Stimulated activated CD8-positive, alpha-beta memory T cell treated with anti-CD3 and anti-CD28 coated beads, Interleukin-15, amount 100 ng/mL, for 24 hours (primary cell): ENCODE measurements at places on chromosomes 2 and 18.
A peak's percentile ranks its signal among the peaks of the same experiment; 100 is the strongest.

GRCh38 chr18:46439037-46439436 lies 218.0 kb downstream of the LOXHD1 start:
- DNase-seq, result no peak

DNA sequence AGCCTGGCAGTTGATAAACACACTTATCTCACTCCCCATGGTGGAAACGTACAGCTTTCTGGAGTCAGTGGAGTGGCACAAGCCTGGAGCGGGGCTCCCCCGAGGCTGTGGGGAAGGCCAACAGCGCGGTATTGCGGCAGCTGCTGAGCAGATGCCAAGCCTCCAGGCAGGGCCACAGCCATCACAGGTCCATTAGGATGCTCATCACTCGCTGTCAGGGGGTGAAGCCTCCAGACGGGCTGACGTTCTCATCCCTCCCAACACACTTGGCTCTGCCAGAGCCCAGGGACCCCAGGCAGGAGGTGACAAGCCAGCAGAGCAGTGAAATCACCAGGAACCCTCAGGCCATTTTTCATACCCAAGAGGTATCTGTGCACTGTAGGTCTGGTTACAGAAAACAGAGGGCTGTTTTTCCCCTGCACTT lies 529.2 kb upstream of the KLHL29 start:
- no peak for DNase-seq

GRCh38 chr2:1153920-1154319 lies 203.3 kb downstream of the SNTG2 start:
- no peak for DNase-seq

DNA sequence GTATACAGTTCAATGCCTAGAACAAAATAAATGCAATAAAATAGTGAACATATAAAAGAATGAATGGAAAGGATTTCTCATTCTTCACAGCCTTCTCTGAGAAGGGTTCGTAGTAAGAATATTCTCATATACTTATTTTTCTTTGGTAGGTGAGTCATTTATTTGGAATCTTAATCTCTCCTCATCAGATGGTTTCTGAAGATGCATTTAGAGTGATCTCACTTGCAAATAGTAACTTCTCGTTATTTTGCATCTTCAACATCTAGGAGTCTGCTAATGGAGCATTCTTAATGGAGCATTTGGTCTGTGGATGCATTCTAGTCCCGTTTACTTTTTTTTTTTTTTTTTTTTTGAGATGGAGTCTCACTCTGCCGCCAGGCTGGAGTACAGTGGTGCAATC lies 3.9 kb downstream of the UBXN4 start:
- no peak for DNase-seq

DNA sequence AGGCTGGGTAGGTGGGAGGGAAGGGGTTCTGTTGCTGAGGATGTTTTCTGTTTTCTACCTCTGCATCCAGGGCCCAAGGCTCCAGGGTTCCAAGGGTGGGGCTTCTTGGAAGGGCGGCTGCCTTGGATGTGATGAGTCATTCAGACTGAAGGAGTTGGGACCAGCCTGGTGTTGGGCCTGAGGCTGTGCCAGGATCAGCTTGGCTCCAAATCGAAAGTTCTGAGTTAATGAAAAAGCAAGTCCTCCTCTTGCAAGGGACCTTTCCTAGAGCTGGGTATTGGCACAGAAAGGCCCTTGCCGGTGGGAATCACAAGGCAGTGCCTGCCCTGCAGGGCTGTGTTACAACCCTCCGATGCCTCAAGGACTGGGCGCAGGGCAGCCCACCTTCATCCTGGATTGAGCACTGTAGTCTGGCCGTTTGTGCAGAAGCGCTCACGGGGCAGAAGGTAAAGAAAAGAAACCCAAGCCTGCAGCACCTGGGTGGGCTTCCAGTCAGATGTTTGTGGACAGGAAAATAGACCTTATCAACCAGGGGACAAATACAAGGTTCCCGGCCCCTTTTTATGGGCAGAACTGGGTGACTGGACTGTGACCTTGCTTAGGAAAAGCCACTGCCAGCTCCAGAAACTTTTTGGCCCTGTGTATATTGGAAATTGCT lies 52.5 kb upstream of the MCFD2 start:
- DNase-seq, result no peak

GRCh38 chr2:206915121-206915520 lies 24.2 kb upstream of the CPO start:
- no peak for DNase-seq

DNA sequence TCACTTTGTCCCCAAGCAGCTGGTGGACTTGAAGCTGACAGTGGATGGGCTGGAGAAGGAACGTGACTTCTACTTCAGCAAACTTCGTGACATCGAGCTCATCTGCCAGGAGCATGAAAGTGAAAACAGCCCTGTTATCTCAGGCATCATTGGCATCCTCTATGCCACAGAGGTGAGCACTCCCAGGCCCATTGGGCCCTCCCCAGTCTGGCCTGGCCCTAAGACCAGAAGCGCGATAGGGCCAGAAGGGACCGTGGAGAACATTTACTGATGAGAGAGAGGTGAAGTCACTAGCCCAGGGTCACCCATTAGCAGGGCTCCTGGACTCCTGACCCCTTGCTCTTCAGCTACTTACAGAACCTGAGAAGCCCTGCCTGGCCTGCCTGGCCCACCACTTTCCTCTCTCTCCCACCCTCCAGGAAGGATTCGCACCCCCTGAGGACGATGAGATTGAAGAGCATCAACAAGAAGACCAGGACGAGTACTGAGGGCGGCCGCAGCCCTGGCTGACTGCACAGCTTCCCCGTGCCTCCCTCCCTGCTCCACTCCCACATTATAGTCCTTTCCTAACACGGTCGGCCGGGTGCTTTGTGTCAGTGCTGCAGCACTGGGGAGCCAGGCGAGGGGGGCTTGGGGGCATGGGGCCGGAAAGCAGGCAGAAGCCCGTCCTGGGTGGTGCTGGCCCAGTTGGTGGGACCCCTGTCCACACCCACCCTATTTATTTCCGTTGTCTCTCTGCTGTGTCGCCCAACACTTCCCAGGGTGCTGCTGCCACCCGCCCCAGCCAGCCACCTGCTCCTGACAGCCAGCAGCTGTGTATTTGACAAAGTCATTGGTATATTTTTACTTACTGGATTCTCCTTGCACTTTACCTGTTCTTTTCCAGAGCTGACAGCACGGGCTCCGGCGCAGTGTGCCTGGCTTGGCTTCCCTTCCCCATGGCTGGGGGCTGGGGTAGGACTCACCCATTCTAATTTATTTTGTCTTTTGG lies 6.6 kb upstream of the TMEM214 start:
- no peak for DNase-seq

DNA sequence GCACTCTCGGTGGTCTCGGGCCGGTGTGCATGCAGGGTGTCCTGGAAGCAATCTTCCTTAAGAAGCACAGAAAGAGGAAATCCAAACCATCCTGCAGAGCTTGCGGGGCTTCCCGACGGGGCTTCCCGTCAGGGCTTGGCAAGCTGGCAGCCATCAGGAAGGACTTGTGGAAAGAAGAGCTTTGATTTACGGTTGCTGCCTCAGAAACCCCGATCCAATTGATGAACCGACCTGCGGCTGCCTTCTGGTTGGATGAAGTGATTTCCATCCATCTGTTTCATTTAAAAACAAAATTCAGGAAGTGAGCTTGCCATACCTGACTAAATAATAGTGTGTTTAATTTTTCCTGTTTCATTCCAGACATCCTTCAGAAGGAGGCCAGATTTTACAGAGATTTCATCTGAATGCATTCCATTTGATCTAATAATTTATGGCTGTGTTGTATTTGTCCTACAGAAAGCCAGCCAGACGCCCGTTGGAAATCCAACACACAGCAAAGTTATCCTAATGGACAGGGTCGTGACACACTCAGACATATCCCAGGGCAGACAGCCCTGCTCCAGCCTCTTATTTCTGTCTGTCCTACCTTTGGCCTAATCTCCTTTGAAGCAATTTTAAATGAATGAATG lies 141.3 kb downstream of the SEPTIN10 start:
- DNase-seq, result no peak

DNA sequence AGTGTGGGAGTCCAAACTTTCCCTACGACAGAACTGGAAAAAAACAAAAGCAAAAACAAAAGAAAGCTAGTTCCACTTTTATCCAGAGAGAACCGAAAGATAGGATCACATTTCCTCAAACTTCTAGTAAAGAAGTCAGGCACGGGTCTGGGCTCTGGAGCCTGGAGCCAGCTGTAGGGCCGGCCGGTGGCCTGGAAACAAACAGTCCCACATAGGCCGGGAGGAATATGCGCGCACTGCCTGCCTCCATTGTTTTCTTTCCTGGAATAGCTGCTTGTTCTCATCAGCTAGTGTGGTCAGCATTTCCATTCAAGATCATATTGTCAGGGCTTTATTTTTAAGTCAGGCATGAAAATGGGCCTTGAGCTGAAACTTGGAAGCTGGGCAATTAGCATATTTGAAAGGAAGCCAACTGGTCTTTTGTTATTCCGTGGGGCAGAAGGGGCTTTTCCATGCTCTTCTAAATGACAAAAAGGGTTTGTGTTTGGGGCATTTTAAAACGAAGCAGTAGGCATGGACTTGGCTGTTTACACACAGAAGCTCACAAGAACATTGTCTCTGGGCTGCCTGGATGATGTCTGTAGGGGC lies 58.7 kb upstream of the RFX8 start:
- no peak for DNase-seq

DNA sequence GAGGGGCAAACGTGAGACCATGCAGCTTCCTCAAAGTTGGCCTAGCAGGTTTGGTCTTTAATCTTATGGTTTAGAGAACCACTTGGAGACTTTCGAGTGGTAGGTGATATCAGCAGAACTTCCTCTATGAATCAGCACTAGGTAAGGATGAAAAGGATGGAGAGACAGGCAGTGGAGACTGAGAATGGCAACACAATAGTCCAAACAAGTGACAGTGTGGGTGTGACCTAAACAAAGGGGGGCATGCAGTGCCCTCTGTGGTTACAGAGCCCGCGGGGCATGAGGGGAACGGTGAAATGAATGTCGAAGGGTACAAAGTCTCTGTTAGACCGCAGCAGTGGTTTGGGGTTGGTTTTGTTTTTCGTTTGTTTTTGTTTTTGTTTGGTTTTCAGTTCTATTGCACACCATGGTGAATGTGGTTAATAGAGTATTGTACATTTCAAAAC lies 143.9 kb downstream of the L3MBTL4 start:
- DNase-seq, result no peak

GRCh38 chr18:58502628-58503027 lies 126.3 kb downstream of the ALPK2 start:
- no peak for DNase-seq

DNA sequence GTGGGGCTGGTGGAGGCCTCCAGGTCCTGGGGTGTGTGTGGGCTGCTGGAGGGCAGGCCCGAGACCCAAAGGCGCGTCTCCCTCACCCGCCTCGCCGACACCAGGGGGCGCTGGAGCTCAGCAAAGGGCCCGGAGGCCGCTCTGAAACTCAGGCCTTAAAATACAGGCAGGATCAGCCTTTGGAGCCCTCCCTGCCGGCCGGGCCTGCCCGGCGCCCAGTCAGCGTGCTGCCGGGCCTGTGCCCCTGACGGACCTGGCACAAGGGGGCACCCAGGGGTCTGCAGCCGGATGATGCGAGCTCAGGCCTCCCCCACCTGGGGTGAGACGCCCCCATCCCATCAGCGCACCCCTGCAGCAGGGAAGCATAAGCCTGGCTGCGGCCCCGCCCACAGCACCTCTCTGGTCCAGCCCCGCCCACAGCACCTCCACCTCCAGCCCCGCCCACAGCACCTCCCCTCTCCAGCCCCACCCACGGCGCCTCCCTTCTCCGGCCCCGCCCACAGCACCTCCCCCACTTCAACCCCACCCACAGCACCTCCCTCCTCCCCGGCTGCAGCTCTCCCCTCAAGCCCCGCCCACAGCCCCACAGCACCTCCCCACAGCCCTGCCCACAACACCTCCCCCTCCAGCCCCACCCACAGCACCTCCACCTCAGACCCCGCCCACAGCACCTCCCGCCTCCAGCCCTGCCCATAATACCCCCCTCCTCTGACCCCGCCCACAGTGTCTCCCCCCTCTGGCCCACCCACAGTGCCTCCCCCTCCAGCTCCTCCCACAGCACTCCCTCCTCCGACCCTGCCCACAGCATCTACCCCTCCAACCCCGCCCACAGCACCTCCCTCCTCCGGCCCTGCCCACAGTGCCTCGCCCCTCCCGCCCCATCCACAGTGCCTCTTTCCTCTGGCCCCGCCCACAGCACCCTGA lies 92.8 kb upstream of the OTOS start:
- peak; percentile 52 for DNase-seq

DNA sequence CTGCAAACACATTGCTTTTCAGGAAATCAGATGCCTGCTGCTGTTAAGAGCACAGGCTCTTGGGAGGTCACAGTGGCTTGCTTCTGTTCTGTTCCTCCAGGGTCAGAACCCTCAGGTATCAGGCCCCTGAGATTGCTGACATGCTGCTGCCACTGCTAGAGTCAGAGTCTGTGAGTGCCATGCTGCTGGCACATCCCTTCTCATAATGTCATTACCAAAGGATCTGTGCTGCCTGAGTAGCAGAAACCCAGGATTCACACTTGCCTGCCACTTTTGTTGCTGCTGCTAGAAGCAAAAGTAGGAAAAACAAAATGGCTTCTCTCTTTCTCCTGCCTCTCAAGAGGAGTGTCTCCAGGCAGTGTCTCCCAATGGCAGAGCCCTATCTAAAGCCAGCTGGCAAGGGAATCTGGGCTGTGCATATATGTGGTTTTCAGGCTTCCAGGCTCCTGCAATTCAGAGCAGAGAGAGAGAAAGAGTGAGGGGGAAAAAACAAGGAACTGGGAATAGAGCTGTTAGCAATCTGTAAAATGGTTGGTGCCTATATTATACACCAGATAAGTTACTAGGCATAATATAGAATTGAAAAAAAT lies 180.3 kb downstream of the MYCN start:
- DNase-seq, result no peak

GRCh38 chr2:56739413-56739812 lies 555.6 kb downstream of the CCDC85A start:
- DNase-seq, result no peak

GRCh38 chr2:8374782-8375181 lies 307.1 kb upstream of the ID2 start:
- no peak for DNase-seq

- no peak for DNase-seq
Observed at GRCh38 chr18:48715711-48716361, 177.0 kb downstream of the CTIF start.

DNA sequence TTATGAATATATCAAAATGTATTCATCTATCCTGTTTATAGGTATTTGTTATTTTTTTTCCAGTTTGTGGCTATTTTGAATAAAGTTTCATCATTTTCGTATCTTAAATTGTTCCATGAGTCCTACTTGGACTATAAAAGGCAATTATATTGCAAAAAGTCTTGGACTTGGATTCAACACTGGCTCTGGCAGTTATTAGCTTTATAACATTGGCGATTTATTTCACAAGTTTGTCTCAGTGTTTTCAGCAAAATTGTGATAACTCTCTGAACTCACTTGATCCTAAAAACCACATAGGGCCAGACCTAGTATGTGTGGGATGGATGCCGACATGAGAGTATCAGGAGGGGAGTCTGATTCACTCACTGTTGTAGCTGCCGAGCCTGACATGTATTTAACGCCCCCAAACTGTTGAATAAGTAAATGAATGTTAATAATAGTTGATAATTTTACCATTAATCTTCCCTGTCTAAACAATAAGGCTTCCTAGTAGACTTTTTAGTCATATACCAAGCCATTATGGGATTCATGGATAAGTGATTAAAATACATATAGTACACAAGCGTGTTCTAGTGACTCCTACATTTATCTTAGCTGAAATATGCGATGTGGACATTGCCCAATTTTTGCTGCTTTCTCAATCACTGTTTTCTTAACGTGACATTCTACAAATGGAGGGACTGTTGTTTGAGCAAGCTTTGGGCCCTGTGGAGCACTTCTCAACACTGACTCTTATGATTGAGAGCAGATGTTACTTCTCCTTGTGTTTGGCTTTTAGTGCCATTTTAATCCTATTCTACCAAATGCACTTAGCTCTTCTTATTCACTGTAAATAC lies 907.6 kb downstream of the EPHA4 start:
- DNase-seq, result no peak
